Stimulated activated CD8-positive, alpha-beta memory T cell treated with anti-CD3 and anti-CD28 coated beads, Interleukin-7, amount 100 ng/mL, for 1 hour (primary cell): ENCODE measurements at places on chromosomes 3 and 15.

- DNase-seq, result no peak
Observed at GRCh38 chr15:31256378-31257265, 70.0 kb upstream of the KLF13 start.

- DNase-seq, result no peak
Observed at GRCh38 chr3:127026036-127026435, 43.1 kb downstream of the PLXNA1 start.

DNA sequence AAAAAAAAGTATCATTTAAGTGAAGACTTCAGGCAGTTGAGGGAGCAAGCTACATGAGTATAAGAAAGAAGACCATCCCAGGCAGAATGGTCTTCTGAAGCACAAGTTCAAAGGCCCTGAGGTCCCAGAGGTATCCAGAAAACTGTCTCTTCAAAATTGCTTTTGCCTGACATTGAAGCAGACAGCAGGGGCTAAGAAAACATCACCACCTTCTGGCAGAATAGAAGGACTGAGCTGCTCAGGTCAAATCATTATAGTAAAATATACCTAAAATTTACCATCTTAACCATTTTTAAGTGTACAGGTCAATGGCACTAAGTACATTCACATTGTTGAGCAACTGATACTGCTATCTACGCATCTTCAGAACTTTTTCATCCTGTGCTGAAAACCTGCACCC, 16.4 kb downstream of the GPR160 start:
- DNase-seq, result no peak

- no peak for DNase-seq
Observed at GRCh38 chr3:32614956-32615355, 44.3 kb upstream of the DYNC1LI1 start.

DNA sequence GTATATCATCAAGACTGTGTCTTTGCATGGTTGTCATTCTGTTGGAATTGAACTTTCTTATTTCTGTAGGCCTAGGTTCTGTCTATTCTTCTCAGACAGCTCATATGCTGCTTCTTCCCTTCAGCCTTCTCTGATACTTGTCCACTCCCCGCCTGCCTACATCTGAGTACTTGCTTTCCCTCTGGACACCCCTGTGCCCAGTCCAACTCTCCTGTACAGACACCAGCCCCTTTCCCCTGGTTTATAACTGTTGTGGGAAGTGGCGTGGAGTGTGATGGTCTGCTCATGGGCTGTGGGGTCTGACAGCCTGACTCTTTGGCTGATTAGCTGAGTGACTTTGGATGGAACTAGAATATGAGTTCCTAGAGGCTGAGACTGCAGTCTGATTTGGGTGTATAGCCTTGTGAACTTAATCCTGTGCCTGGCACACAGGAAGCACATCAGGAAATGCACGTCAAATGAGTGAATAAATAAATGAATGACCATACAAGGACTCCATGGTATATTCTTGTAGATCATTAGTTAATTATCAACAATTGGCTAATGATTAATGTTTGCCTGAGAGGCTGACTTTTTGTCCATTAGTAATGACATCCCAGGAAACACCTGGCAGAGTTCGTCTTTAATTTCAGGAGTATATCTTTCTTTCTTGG, 11.8 kb downstream of the CACNA1D start:
- no peak for DNase-seq

- no peak for DNase-seq
Observed at GRCh38 chr3:55826097-55826496, 339.0 kb upstream of the WNT5A start.

DNA sequence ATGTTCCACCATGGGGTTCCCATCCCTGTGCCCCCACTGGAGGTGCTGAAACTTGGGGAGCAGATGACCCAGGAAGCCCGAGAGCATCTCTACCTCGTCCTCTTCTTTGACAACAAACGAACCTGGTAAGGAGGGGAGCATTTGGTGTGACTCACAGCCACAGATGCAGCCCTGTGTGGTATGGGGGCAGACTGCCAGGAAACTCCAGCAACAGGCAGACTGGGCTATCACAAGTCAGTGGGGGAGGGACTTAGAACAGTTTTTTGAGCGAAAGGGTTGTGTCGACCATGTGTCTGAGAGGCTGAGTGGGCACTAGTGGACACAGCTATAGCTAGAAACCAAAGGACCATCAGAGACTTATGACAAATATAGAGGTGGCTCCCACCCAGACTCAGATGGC, 3.4 kb upstream of the OGG1 start:
- DNase-seq, result no peak

GRCh38 chr15:41581110-41581509, 22.1 kb downstream of the TYRO3 start:
- no peak for DNase-seq

GRCh38 chr15:63414474-63415120, 33.0 kb upstream of the CA12 start:
- DNase-seq, result no peak

GRCh38 chr3:60337421-60337820, 913.8 kb downstream of the FHIT start:
- DNase-seq, result no peak

DNA sequence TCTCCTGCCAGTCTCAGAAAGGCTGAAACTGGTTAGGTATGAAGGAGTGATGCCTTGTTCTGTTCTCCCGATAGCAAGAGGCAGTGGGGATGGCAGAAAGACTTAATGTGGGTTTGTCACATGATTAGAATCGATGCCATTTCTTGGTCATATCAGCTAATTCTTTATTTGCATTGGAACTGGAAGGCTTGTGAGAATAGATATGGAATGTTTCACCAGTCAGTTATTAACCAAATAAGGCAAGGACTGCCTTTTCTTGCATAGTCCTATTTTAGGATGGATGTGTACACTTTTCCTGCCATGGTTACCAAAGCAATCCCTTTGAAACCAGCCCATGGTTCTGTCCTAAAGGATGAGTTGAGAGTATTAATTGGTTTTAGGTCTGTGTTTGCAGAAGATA, 33.7 kb downstream of the FILIP1L start:
- no peak for DNase-seq

DNA sequence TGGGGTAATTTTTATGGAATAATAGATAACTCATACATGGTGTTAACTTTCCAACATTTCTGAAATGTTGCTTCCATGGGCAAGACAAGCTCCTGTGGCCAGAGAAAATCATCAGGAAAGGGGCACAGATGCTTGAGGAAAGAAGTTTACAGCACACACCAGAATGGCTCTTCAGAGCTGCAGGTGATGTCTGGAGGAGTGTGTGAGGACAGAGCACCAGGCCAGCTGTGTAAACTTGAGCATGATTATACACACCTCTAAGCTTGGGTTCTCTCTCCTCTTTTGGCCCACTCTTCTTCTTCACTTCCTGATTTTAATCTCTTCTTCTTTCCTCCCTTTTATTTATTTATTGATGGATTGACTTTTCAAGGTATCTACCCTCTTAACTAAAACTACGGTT, 676.0 kb downstream of the GRM7 start:
- no peak for DNase-seq

DNA sequence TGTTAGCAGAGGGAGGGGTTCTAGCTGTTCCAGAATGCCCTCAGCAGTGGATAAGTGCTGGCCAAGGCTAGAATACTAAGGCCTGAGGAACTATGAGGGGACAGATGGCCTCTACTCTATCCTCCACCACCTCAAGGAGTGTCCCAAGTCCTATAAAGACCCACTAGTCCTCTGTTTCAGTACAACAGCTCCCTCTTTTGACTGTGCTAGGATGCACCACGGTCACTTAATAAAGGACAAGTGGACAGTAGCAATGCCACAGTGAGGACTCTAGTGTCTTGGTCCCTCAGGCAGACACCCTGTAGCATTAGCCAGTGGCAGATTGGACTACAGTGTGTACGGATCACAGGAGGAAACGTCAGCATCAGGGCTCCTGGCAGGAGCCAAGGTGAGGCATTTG, 171.8 kb upstream of the PROK2 start:
- no peak for DNase-seq
